Hypothalamus (tissue), 51 donors: ENCODE measurements at places on chromosomes 16 and 17.

DNA sequence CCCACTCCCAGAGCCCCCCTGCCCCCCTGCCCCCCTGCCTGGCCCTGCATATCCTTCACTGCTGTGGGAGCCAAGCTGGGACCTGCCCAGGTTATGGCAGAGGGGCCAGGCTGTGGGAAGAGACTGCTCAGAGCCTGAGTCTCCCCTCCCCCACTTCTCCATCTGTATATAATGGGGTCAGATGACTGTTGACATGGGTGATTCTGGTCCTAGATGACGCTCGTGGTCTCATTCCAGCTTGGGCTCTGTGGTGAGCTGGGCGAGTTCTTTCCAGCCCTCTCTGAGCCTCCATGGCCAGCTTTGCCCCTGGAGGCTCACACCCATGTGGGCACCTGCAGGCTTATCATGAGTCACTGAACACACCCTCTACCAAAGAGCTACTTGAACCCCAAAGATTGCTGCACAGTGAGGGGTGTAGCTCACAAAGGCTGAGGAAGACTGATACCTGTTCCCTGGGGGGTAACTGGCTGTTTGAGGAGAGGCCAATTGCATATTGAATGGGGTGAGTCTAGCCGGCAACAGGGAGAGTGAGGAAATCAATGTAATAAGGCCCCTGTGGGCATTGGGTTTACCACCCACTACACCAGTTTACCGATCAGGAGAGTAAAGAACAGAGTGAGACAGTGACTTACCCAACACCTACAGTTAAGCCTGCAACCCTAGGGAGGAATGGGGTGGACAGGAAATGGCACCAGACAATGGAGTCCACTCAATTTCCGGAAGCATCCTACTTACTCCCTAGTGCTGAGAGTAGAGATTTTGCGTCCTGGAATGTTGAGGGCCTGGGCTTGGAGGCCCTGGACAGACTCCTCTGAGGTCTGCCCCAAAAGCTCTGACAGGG is 4.2 kb upstream of the SREBF1 start:
- DNase-seq: peak; percentile 84

GRCh38 chr17:37592291-37592690 is 16.9 kb downstream of the SYNRG start:
- DNase-seq: no peak

DNA sequence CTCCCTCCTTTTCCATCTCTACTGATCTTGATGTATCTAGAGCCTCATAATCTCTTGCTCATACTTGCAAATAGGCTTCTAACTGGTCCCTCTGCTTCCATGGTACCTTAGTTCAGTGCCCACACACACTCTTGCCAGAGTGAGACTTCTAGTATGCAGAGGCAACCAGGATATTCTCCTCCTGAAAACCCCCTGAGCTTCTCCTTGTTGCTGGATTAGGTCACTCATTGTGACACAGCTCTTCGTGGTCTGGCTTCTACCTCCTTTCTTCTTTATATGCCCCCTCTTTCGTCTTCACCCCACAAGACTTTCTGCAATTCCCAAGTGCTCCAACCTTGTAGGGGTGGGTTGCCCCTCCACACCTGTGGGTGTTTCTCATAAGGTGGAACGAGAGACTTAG is 2.5 kb upstream of the FAM20A start:
- DNase-seq: no peak

DNA sequence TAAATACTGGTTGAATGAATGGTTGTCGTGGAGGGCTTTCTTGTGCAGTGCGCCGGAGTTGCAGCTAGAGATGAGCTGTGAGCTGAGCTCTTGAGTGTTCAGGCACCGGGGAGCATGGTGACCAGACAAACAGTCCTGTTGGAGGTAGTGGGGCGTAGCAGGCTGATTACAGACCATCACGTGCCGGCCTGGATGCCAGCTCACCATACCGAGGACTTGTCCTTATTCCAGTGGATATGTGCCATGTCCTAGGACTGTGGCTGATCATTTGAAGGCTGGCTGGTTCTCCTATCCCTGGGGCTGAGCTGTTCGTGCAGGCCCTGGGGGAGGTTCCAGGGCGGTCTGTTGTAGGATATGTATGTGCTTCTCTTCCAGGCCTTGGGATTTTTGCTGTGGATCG is 60.0 kb downstream of the ABCC1 start:
- no peak for DNase-seq

DNA sequence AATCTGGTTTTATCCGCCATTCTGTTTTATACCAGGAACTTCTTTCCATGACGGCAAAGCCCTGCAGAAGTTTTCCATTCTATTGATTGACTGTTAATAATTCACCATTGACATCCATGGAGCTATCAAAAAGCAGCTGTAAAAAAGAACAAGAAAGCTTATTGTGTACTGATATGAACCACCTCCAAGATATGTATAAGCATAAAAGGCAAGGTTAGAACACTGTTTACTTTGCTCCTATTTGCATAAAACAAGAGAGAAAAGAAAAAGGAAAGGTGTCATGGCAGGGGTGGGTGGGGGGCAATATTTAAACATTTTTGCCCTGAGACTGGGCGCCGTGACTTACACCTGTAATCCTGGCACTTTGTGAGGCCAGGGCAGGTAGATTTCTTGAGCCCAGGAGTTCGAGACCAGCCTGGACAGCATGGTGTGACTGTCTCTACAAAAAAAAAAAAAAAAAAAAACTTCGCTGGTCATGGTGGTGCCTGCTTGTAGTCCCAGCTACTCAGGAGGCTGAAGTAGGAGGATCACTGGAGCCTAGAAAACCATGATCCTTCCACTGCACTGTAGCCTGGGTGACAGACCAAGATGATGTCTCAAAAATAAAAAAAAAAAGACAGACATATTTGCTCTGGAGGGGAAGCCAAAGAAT is 52.5 kb downstream of the TMEM114 start:
- no peak for DNase-seq

DNA sequence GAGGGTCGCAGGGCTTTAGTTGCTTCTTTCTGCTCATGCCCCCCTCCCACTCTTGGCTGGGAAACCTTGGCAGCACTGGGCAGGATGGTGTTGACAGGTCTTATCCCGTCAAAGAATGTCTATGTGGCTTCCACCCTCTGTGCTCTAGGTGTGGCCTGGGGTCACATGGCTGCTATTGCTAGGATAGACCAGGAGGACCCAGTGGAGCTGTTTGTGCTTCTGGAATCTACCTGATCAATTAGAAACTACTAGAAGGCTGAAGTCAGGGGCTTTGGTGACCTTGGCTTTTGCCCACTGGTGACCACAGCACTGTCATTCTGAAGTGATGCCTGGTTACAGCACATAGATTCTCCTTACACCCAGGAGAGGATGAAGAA is 105.8 kb downstream of the CMIP start:
- DNase-seq: no peak

DNA sequence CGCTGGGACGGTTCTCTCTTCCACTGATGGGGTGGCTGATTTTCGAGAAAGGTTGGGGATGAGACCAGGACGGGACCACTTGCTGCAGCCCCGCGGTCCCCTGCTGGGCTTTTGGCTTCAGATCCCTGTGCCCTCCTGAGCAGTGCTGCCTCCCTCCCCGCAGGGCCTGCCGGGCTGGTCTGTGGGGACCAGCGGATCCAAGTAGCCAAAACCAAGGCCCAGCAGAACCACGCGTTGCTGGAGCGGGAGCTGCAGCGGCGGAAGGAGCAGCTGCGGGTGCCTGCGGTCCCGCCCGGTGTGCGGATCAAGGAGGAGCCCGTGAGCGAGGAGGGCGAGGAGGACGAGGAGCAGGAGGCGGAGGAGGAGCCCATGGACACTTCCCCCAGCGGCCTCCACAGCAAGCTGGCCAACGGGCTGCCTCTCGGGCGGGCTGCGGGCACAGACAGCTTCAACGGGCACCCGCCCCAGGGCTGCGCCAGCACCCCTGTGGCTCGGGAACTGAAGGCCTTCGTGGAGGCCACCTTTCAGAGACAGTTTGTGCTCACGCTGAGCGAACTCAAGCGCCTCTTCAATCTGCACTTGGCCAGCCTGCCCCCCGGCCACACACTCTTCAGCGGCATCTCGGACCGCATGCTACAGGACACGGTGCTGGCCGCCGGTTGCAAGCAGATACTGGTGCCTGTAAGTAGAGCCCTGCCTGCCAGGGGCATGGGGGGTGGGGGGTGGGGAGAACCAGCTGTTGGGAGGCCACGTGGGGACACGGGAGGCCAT is 28.6 kb downstream of the POLR3E start:
- DNase-seq: no peak

- DNase-seq: no peak
These were observed 85.2 kb upstream of the NKD1 start for GRCh38 chr16:50462793-50463507.

DNA sequence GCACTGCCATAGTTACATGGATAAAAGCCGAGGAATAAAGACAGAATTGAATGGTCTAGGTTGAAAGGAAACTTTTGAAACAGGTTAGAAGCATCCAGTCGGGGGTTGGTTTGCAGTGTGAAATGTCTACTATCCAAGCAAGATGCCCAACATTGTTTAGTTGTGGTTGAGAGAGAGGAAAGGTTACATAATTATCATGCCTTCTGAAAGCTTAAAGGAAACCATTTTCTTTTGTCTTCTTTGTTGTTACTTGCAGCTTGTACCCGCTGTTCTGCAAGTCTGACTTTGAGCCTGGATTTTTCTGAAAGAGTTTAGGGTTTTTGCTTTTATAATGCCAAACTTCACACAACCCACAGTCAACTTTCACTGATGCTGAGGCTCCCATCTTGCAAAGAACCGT is 167.9 kb downstream of the AXIN2 start:
- DNase-seq: no peak

GRCh38 chr16:68445458-68445857 is 2.9 kb downstream of the SMPD3 start:
- DNase-seq: peak; percentile 21

GRCh38 chr17:3867606-3868005 is 21.6 kb upstream of the NCBP3 start:
- no peak for DNase-seq

GRCh38 chr16:67043420-67043819 is 14.5 kb downstream of the CBFB start:
- DNase-seq: no peak

DNA sequence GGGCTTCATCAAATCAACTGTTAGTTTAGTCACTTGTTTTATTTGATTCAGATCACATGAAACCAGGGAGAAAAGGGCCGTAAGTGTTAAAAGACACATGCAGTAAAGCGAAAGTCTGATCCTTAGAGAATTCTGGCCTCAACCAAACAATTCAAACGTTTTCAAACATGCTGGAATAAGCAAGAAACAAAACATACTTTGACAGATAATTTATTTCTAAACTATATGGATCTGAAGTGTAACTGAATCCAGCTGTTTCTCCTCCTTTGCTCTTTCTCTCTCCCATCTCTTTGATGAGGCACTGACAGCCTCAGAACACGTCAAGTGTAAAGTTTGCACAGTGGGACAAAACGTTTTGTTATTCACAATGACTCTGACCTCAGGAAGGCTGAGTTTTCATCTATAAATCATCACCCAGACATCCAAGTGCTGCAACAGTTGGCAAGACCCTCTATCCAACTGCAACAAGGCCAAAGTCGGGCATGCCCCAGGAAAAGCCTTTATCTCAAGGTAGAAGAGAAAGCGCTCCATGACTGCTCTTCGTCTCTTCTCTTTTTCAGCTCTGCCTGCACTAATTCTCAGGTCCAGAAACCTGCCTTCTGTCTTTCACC is 267.1 kb upstream of the MYOCD start:
- no peak for DNase-seq

GRCh38 chr17:46020998-46021397 is 21.9 kb downstream of the STH start:
- no peak for DNase-seq

DNA sequence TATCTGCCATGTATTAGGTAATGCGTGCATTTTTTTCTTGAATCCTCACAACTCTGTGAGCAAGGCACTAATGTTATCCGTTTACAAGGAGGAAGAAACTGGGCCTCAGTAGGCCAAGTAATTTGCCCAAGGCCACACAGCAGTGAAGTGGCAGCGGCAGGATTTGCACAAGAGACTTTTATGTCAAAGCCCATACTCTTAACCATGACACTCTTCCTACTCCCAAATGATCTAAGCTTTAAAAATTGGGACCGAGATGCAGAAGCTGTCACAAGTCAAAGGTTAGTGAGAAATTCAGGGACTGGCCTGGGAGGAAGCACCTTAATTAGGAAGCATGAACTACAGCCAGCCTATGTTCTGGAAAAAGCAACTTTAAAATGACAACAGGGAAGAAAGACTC is 10.7 kb downstream of the MAP3K14 start:
- no peak for DNase-seq

DNA sequence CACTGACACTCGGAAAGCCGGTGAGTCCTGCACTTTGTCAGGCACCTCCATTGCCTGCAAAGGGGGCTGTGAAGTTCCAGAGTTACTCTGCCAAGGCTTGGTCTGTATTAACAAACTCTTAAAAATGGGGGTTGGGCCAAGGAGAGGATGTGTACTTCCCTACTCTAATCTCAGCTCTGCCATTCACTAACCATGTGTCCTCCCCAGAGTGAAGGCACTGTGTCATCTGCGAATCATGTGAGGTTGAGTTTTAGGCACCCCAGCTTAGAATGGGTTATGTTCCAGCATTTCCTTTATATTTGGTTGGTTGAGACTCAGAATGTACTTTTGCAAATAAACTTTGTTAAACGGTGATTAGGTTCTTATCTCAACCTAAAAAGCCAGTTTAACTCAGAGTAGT is 24.9 kb downstream of the ERCC4 start:
- no peak for DNase-seq

DNA sequence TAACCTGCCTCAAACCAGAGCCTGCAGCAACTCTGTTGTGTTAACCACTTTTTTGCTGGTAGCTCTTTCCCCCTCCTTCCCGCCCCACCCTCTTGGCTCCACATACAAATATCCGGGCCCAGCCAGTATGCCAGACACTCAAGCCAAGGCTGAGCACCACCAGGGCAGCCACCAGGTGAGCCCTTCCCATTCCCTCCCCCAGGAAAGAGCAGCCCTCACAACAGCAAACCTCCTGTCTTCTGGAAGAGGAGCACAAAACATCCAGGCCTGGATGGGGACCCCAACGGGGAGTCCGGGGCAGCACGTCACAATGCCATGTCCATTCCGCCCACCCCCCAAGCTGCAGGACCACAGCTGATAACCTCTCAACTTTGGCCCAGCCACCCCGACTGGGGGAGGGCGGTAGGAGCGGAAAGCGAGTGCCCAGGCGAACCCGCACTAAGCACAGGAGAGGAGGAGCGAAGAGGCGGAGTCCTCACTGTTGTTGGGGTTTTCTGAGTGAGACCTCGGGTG is 757 bp downstream of the ORMDL3 start:
- no peak for DNase-seq

- DNase-seq: no peak
These were observed 512 bp downstream of the PMM2 start for GRCh38 chr16:8798174-8798527.

- DNase-seq: no peak
These were observed 43.6 kb upstream of the MMP2 start for GRCh38 chr16:55435387-55435786.

DNA sequence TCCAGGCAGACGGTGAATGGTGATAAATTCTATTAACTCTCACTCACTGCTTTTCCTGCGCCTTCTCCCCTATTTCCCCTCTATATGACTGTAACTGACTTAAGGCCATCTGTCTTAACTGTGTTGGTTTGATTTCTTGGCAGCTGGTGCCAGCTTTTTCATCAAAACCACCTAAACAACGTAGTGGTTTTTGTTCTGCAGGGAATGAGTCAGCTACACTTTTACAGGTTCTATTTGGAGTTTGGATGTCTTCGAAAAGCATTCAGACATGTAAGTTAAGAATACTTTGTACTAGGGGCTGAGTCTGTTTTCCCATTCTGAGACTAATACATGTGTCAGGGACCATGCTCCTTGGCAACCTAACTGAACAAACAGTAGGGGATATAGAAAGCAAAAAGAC is 8.5 kb downstream of the REXO5 start:
- DNase-seq: no peak
